Activated naive CD8-positive, alpha-beta T cell treated with anti-CD3 and anti-CD28 coated beads, Interleukin-2, amount 10 ng/mL, durations not matched to agents 7 days and 5 days (primary cell): ENCODE measurements at places on chromosomes 6 and 20. TPM values are rescaled to one million over a fixed set of nuclear protein-coding genes. Genes with fewer than 3 reads are reported as not detected.

FOXQ1 gene
- total RNA-seq: not detected

PDE10A gene
- total RNA-seq: not detected

HLA-DRB1 gene
- 11.8 TPM for total RNA-seq

HLA-DOB gene
- 3.1 TPM for total RNA-seq

BHLHE23 gene
- total RNA-seq: not detected

HLA-DQB1 gene
- total RNA-seq: 16.5 TPM

PNPLA1 gene
- not detected for total RNA-seq

GRCh38 chr20:9483131-9483530 is 31.3 kb upstream of the LAMP5 start:
- DNase-seq: no peak

- DNase-seq: peak; percentile 91
Measured at GRCh38 chr6:110873981-110874879, at the start of gene AMD1. Gene AMD1, plus strand, starts transcription at chr6:110874785. Its CDS starts 321 bp downstream, at chr6:110875106.

- DNase-seq: no peak
Measured at GRCh38 chr6:16249971-16250370, 11.6 kb downstream of the GMPR start.

DNA sequence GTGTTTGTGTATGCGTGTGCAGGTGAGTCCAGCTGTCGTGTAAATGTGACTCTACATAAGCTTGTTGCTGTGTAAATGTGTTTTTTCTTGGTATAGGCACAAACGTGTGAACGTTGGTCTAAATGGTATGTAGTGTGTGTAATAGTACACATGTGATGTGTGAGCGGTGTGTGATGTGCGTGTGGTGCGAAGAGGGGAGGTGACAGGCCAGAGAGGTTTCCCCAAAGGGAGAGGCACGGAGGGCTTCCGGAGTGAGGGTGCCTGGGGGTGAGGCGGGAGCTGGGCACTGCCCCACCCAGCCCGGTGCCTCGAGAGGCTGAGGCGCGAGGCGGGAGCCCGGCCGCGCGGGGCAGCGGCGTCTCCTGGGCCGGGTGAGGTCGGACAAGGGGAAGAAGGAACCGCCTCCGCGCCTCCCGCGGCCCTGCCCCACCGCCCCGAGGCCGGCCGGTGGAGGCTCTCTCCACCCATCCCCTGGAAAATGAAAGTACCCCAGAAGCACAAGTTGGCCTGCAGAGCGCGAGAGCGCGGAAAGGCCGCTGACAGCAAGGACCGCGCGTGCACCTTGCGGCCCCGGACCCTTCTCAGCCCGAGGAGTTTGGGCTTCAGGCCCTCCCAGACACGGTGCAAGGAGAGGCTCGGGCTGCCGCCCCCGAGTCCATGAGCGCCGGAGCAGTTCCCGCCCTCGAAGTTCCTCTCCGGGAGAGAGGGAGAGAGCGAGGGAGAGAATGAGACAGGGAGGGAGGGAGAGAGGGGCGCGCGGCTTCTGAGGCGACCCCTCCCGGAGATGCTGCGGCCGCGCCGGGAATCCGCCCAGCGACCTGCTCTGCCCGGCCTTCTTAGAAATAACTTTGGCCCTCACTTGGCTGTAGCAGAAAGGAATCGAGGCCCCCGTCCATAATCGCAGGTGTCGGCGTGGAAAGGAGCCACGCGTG is 43.2 kb upstream of the OSTM1 start:
- DNase-seq: peak; percentile 69

DNA sequence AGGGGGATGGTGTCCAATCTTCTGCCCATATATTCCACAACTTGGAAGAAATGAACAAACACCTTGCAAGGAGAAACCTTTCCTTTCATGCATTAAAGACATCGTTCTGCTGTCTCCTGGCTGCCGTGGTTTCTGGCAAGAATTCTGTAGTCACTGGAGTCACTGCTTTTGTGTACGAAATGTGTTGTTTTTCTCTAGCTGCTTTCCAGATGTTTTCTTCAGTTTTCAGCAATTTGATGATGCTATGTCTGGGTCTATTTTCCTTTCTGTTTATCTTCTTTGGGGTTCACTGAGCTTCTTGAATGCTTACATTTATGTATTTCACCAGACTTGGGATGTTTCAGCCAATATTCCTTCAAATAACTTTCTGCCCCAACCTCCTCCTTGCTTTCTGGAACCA is 40.6 kb upstream of the SLCO4A1 start:
- no peak for DNase-seq

DNA sequence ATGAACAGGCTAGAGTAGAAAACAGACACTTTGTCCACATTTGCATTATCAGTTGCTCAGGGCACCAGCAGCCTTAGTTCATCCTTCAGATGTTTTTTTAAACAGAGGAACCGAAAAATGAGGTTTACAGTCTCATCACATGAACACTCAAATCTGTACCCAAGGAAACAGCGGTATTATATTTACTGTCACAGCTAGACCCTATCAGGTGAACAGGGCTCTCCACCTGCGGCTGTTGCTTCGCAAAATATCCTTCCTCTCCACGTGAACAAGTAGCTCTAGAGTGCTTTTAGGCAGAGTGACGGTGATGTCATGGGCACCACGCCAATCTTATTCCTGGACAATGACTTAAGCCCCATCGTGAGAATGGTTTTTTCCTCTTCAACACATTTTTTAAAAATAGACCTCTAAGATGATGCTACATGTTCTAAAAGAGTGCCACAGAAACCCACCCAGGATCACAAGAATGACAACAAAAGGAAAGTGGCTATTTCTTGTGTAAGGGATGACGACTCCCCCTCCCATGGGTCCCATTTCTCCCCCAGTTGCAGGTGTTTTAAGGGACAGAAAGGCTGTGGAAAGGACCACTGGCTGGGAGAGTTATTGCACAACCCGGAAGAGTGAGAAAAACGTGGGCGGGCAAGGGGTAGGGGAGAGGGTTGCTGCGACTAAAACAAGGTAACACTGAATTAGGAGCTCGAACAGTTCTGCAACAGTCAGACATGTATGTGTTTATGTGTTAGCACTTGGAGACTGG is 77.7 kb downstream of the EFHC1 start:
- no peak for DNase-seq

DNA sequence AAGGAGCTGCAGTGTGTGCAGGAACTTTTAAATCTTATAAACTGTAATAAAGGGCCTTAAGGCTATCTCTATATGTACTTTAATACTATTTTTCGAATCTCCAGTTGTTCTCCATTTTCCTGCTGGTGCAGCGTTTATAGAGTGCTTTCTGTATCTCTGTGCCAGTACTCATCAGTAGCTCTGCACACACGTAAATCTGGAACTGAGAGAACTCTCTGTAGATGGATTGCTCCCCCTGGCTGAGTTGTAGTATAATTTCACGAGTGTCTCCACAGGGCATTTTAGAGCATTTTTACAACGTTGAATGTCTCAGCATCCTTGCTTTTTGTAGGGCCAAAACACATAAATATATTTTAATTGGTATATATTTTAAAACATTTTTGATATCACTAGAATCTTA is 256.5 kb downstream of the TRDN start:
- no peak for DNase-seq

- no peak for DNase-seq
Measured at GRCh38 chr6:54718541-54719023, 128.0 kb upstream of the FAM83B start.

- no peak for DNase-seq
Measured at GRCh38 chr6:47091886-47092668, 49.9 kb upstream of the ADGRF1 start.
